ENCODE measurements at places on chromosomes 12 and 14.

- no peak for DNase-seq
Observed at GRCh38 chr12:44795970-44796369, 80.1 kb downstream of the NELL2 start.

GRCh38 chr12:93803424-93803807 lies 126.2 kb downstream of the CRADD start:
- no peak for DNase-seq

DNA sequence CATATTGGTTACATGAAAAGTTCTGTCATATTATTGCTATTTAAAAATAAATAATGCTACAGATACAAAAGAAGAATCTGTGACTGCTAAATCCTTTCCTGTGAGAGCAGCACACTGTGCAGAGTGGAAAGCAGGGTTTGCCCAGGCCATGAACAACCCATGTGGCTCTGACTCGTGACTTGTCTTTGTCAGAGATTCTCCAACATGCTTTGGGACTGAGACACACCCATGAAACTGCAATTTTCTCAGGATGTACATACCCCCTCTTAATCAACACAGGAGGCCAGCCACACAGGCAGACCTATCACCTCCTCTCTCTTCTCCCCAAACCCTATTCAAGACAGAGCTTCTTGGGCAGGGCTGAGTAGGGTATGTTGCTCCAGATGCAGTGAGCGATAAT lies 96.8 kb upstream of the NTF3 start:
- no peak for DNase-seq

GRCh38 chr14:73427516-73428264 lies 30.7 kb downstream of the NUMB start:
- DNase-seq = no peak

DNA sequence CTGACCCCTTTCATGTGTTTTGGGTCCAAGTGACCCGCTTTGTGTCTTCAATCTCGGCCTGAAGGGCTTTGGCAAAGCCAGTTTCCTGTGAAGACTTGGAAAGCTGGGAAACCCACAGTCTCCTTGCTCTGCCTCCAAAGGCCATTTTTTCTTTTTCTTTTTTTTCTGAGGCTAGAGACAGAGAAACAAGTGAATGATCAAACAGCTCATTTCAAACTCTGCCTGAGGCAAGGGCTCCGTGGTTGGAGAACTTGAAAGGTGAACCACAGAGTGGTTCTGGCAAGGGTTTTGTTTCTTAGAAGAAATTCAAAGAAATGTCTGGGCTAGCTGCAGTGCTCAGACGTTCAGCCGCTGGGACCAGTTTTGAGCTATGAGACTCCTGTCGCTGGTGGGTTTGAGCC lies 62.7 kb downstream of the ERH start:
- DNase-seq = no peak
